ENCODE measurements at places on chromosomes 5 and 9. TPM values are rescaled to one million over a fixed set of nuclear protein-coding genes. Genes with fewer than 3 reads are reported as not detected.
A peak's percentile ranks its signal among the peaks of the same experiment; 100 is the strongest.

- DNase-seq = peak; percentile 90
Observed at GRCh38 chr5:176371621-176372539, 6.6 kb downstream of the ARL10 start.

DNA sequence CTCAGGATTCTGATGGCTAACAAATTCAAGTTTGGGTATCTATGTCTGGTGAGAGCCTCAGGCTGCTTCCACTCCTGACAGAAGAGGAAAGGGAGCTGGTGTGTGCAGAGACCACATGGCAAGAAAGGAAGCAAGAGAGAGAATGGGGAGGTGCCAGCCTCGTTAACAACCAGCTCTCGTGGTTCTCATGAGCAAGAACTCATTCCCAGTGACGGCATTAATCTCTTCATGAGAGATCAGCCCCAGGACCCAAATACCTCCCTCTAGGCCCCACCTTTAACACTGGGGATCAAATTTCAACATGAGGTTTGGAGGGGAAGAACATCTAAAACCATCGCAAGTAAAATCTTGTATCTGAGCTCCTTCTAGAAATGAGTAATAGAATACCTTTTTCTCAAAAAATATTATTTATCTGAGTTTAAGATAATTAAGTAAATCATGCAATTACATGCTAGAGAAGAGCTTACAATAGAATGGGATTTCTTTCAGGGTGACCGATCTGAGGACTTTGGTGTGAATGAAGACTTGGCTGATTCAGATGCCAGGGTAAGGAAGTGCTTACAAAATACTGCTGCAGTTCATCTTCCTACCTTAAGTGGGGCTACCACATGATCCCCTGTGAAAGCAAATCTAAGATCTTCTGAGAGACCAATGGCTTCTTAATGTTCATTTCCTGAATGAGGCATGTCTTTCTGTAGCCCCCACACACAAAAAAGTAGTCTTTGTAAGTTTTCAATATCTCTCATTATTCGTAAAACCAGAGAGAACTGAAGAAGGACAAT lies 11.5 kb downstream of the ANXA1 start:
- DNase-seq = no peak

- no peak for DNase-seq
Observed at GRCh38 chr5:137630216-137630971, 105.5 kb downstream of the KLHL3 start.

- no peak for DNase-seq
Observed at GRCh38 chr9:27090711-27091110, 18.3 kb upstream of the TEK start.

GRCh38 chr5:140840978-140841962 lies at the start of gene PCDHA8:
Gene PCDHA8 (plus strand): TSS chr5:140841187. CDS start chr5:140841322, 135 bp downstream.
- DNase-seq = peak; percentile 48

- no peak for DNase-seq
Observed at GRCh38 chr9:129934780-129935179, 99.5 kb downstream of the USP20 start.

DNA sequence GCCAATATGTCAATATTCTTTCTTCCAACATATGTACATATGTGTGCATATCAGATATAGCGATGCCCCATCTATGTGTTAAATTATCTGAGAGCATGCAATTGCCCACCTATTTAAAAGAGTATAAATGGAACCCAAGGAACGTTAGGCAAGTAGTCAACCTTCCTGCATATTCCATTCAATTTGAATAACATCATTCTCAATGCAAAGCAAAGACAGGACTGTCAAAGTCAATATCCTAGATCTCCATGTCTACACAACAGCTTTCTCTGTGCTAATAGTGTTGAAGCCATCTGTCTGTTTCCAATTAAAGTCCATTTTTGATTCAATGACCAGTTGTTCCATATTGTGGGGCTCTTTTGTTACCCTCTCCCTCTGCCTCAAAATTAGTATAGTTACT lies 85.3 kb upstream of the COX7C start:
- no peak for DNase-seq

GRCh38 chr5:83846624-83847350 lies 126.1 kb upstream of the HAPLN1 start:
- DNase-seq = no peak

DNA sequence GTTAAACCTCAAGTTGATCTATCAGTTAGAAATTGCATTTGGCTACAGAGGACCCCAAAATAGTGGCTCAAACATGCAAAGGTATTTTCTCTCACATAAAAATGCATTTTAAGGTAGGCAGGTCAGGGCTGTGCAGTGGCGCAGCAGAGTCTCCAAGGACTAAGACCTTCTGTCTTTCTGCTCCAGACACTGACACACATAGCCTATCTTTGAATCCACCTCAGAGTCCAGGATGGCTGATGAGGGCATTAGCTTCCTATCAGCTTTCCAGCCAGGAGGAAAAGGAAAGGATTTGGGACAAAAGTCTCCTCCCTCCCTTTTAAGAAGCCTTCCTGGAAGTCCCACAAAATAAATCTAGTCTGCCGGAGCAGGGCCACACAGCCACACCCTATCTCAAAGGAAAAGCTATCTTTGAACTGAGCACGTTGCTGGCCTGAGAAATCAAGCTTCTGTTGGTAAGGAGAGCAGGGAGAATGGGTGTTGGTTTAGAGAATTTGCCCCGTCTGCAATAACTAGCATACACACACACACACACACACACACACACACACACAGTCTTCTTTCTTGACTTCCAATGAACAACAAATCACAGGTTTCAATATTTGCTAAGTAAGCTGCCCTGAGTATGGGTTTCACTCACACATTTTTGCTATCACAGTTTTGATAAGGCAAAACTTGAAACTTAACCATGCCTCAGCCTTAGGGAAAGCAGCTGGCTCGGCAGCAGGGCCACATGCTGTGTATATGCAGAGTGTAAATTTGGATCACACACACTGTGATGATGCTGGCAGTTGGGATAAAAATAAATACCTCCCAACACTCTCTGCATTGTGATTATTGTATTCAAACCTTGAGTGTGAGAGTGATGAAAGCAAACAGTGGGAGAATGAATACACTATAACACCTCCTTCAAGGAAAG lies 116.6 kb upstream of the MAP3K1 start:
- DNase-seq = no peak

GRCh38 chr9:16868701-16869100 lies 1.8 kb downstream of the BNC2 start:
- no peak for DNase-seq

Gene PLEKHG4B
- total RNA-seq = 0.09 TPM

Gene PRDM12
- not detected for total RNA-seq

Gene SOX30
- not detected for total RNA-seq

Gene AKNA
- 2.5 TPM for total RNA-seq

Gene ADRB2
- not detected for total RNA-seq

Gene ALDOB
- 1.1 TPM for total RNA-seq
